Iris pigment epithelial cell (primary cell): ENCODE measurements at places on chromosomes 7 and 10.

- peak; percentile 22 for DNase-seq
These were observed 1.2 kb upstream of the PLCE1 start for GRCh38 chr10:93992400-93993030.

DNA sequence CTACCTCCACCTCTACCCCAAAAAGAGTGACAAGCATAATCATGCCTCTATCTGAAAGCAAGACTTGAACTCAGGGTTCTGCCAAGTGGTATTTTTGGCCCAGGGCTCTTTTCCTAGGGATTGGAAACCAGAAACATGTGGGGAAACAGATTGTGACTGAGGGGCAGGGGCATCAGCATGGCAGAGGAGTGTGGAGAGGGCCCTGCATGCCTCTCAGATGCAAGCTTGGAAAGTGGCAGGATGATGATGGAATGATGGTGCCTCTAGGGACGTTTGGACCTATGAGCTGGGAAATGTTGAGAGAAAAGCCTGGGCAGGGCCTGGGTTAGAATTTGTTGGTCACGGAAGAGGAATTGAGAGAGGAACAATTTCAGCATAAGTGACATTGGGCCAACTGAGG, 78.4 kb upstream of the LEP start:
- DNase-seq, result no peak

DNA sequence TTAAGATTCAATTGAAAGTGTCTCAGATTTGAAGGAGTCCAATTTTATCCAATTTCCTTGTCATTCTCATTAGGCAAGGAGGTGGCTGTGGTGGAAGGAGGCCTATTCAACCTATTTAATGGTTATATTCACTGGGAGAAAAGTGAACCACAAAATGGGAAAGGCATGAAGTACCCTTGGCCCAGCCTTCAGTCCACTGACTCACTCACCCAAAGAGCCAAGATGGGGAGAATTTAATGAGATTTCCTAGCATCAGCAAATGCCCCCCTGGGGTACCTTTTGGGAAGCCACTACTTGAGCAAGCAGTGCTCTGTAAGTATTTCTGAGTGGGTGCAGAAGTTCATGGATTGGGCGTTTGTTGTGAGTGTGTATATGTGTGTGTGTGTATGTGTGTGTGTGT, 144.1 kb downstream of the NRP1 start:
- DNase-seq, result no peak

DNA sequence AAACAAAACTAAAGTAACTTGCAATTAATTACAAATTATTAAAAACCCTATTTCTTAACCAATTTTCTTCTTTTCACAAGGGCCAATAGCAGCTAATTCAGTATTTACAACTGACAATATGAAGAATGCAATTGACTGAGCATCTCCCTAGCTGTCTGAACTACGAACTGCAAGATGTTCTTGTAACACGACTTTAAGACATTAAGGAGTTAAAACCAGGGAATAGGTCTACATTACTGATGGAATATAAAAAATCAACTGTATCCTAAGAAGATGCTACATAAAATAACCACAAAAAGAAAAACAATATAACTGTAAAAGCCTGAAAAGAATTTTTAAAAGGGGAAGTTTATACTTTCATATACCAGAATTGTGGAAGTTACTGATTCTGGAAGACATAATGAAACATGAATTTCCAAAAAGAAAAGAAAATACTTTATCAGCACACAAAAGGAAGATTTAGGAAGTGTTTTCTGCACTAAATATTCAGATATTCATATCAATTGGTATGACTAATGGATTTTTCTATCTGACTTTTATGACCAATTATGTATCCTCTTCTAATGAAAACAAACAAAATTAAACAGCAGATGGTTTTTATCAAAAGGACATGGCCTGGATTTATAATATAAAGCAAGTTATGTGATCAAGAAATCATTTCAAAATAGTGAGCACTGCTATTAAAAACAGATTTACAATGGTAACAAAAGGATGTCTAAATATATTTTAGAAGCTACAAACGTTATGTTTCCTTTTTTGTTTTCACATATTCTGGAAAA, 1.6 kb downstream of the GPR22 start:
- DNase-seq, result no peak

DNA sequence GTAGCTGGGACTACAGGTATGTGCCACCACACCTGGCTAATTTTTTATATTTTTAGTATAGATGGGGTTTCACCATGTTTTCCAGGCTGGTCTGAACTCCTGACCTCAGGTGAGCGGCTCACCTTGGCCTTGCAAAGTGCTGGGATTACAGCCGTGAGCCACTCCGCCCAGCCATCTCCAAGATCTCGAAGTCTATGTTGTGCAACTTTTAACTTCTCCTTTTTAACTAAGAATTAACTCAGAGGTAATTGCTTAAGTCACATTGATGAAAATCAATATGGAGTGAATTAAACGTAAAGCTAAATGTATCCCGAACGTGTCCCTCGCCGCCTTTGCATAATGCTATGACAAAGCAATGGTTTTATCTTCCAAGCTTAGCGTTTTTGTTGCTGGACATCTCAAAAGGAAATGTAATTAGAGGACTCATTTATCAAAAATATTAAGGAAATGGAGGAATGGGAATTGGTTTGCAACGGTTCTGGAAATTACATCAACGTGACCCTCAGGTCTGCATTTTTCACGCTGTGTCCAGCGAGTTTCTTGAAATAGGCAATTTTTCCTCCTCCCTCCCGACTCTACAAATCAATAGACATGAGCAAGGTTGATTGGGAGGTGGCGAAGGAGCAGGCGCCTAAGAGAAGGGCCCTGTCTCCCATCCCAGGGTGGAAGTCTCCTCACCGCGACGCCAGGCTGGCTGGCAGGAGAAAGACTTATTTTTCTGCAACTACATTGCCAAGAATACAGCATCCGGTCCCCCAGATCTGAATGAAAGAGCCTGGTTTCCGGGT, 89.8 kb downstream of the TMEM130 start:
- DNase-seq, result no peak

- DNase-seq, result no peak
These were observed 206.4 kb downstream of the KCNMA1 start for GRCh38 chr10:77431209-77431611.

- no peak for DNase-seq
These were observed 56.0 kb downstream of the SH3PXD2A start for GRCh38 chr10:103799341-103799740.
